H1 (cell line): ENCODE measurements at places on chromosomes 3 and 15. TPM values are rescaled to one million over a fixed set of nuclear protein-coding genes. Genes with fewer than 3 reads are reported as not detected.

Gene HTR3E
- not detected in 2 replicates for total RNA-seq

Gene GAP43
- total RNA-seq, result 21.9 and 22.6 TPM in 2 replicates

Gene BCHE
- 1.7 and 1.9 TPM in 2 replicates for total RNA-seq

Gene MESP1
- total RNA-seq, result 0.15 TPM in 1 of 2 replicates, not detected in the other

Gene GRK7
- total RNA-seq, result not detected in 2 replicates

Gene STAC
- 16.5 and 18.1 TPM in 2 replicates for total RNA-seq
